ENCODE measurements at places on chromosomes 3 and 15.

DNA sequence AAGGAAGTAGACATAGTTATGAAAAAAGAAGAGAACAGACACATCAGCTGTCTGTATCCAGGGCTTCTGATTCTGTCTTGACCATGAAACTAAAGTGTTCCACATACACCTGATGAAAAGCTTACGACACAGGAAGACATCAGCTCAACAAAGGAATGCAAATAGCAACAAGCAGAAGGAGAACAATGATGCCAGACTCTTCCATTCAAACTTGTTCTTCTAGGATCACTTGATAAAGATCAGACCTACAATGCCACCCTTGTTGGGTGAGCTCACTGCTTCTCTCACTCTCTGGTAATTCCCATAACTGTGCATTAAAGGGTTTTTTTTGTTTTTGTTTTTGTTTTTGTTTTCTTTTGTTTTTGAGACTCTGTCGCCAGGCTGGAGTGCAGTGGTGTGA, 49.7 kb downstream of the GATM start:
- DNase-seq = no peak

- no peak for DNase-seq
Measured at GRCh38 chr3:142944342-142944741, 19.1 kb downstream of the PAQR9 start.

DNA sequence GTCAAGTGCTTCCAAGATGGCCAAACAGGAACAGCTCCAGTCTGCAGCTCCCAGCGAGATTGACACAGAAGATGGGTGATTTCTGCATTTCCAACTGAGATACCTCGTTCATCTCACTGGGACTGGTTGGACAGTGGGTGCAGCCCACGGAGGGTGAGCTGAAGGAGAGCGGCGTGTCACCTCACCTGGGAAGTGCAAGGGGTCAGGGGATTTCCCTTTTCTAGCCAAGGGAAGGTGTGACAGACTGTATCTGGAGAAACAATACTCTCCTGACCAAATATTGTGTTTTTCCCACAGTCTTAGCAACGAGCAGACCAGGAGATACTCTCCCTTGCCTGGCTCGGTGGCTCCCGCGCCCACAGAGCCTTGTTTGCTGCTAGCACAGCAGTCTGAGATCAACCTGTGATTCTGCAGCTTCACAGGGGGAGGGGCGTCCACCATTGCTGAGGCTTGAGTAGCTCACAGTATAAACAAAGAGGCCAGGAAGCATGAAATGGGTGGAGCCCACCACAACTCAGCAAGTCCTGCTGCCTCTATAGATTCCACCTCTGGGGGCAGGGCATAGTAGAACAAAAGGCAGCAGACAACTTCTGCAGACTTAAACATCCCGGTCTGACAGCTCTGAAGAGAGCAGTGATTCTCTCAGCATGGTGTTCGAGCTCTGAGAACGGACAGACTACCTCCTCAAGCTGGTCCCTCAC, 293.5 kb upstream of the SUCLG2 start:
- peak; percentile 9 for DNase-seq

DNA sequence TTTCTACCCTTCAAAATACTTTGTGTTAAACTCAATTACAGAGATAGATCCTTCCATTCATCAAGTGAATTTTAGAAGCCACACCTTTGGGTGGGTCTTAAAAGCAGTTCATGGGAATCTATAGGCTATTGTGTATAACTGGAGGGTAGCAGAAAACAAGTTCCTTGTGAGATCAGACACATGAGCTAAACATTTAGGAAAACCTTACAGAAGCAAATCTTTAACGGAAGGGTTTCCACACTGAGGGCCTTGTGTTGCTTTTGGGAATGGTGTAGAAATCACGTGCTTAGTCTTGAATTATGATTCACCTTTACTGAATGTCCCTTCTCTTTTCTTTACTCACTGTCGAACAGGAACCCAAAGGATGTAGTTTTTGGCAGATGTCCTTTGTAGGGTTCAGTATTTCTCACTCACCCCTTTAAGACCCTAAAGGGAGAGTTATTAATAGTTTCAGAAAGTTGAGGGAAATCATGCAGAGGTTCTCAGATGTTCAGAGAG, 257.3 kb upstream of the CTDSPL start:
- no peak for DNase-seq

- DNase-seq = no peak
Measured at GRCh38 chr3:30682434-30683155, 76.2 kb downstream of the TGFBR2 start.

DNA sequence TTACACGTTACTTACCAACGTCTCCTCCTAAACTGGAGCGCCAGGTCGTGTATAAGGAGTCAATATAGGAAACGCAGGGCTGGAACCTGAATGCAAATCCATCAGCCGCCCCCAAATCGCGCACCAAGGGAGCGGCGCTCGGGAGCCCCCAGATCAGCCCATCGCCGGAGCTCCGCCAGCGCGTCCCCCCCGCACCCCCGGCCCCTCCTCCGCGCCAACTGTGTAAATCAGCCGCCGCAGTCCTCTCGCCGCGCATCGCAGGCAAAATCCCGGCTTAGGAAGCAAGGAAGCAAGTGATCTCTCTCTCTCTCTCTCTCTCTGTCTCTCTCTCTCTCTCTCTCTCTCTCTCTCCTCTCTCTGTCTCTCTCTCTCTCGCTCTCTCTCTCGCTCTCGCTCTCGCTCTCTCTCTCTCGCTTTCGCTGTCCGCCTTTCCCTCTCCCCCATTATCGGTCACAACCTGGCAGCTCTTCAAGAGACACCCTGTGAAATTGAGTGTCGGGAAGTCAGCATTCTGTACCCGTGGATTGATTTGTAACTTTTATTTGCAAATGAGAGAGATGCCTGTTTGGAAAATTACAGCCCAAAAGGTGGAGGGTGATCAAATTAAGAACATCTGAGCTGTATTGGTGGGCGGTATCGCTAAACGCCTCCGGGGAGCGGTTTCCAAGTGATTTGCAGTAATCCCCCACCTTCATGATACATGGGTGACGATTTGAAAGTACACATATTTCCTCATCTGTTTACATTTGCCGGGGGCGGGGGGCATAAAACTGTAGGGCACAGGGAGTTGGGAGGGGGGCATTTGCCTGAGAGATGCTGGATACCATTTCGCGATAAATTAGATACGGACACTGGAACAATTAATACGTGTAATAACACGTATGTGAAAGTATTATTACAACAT, 645 bp upstream of the SLITRK3 start:
- no peak for DNase-seq

Data from stimulated activated CD4-positive, alpha-beta T cell treated with anti-CD3 and anti-CD28 coated beads, TNF-alpha, amount 100 ng/mL, for 4 hours (primary cell).